ENCODE measurements at places on chromosomes 12 and 14. TPM values are rescaled to one million over a fixed set of nuclear protein-coding genes. Genes with fewer than 3 reads are reported as not detected.

Gene MYO1H
- 0.51 TPM for total RNA-seq

Gene C1QL4
- 0.64 TPM for total RNA-seq

Gene SLC39A2
- total RNA-seq, result not detected

Gene LHX5
- 0.41 TPM for total RNA-seq

Gene IL31
- not detected for total RNA-seq

Gene TPH2
- not detected for total RNA-seq

Gene CMTM5
- not detected for total RNA-seq

Gene TEX52
- total RNA-seq, result not detected

Gene PPP4R4
- total RNA-seq, result 13.5 TPM

Gene LMNTD1
- not detected for total RNA-seq

Gene TAS2R19
- total RNA-seq, result 8.5 TPM

Gene PRB4
- not detected for total RNA-seq

Gene PMEL
- 6.3 TPM for total RNA-seq

Gene PROX2
- not detected for total RNA-seq

Gene SLCO1B1
- total RNA-seq, result 0.17 TPM

Gene DDX11
- total RNA-seq, result 238 TPM

Gene CCDC196
- total RNA-seq, result not detected

Gene RAB2B
- 41.0 TPM for total RNA-seq

Gene JPH4
- not detected for total RNA-seq

Gene GALNT9
- total RNA-seq, result 0.36 TPM

Gene FAM181A
- total RNA-seq, result not detected

Gene ACSM4
- total RNA-seq, result not detected

Gene PLEKHH1
- total RNA-seq, result 127 TPM
